CD4-positive, CD25-positive, alpha-beta regulatory T cell (primary cell): ENCODE measurements at places on chromosomes 3 and 15. TPM values are rescaled to one million over a fixed set of nuclear protein-coding genes. Genes with fewer than 3 reads are reported as not detected.

- no peak for DNase-seq
Measured at GRCh38 chr15:71779073-71779797, 31.1 kb upstream of the NR2E3 start.

GOLGA6A gene
- total RNA-seq: 0.20 TPM

DNA sequence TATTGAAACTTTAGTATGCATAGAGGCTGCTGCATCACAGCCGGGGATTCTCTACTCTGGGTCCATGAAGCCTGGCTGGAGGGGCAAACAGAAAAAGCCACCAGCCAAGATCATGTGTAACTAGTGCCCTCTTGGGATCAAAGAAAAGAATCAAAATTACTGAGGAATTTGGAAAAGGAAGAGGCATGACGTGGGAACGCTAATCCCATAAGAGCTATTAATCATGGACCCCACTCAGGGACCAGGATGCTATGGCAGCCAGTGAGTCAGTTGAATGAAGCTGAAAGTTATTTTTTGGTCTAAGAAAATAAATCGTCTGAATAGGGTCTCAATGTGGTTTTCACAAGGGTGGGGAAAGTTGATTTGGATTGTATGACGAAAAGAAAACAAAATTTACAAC lies 1165.1 kb downstream of the ROBO2 start:
- DNase-seq: no peak

GRCh38 chr3:134846911-134847317 lies 51.9 kb downstream of the EPHB1 start:
- no peak for DNase-seq

GRCh38 chr3:131361464-131362421 lies 19.8 kb upstream of the NUDT16 start:
- peak; percentile 13 for DNase-seq

SLC2A2 gene
- total RNA-seq: not detected

DNA sequence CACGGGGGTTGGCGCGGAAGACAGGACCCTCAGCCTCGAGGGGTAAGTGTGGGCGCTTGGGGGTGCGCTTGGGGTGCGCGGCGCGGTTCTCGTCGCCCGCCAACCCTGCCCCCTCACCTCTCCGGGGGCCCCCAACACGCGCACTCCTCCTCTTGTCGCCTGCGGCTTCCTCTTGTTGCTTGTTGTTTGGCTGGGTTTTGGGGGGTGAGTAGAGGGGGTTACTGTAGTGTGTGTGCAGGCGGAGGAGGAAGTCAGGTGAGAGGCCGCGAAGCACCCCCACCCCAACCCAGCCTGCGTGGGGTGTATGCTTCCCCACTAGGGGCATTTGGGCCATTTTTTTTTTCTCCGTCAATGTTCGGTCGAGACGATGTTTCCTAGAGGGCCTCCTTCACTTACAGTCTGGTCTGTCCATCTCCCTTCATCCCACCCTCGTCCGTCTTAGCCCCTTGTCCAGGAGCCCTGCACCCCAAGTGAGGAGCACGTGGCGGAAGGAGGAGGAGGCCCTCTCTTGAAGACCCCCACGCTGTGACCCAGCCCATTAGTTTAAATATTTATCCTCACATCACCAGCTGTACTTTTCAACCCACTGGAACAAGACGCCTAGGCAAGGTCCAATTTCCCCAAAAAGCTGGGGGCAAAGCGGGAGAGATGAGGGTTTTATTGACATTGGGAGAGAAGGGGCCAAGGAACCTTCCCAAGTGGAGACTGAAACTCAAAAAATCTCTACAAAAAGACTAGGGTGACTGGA lies 20.4 kb upstream of the SATB1 start:
- peak; percentile 67 for DNase-seq

GRCh38 chr15:71611553-71612396 lies 198.6 kb upstream of the NR2E3 start:
- no peak for DNase-seq

- no peak for DNase-seq
Measured at GRCh38 chr3:9803494-9803893, 6.6 kb upstream of the TTLL3 start.

TMEM40 gene
- total RNA-seq: 4.4 TPM

LRTM1 gene
- total RNA-seq: not detected

GPR27 gene
- total RNA-seq: 1.0 TPM

DNA sequence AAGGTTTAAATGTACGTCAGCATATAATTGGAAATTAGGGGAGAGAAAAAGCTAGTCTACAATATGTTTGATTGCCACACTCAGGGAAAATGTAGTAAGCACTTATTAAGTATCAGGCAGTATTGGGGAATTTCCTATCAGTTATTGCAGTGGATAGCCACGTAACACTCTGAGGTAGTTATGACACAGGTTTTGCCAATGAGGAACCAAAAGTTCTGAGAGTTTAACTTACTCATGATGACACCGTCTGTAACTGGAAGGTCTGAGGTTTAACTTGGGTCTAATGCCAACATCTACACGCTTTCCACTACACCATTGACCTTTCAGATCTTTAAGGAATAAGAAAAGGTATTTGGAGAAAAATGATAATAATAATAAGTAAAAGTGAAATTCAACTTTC lies 89.5 kb downstream of the ZMAT3 start:
- no peak for DNase-seq

- DNase-seq: no peak
Measured at GRCh38 chr3:197499427-197499826, 56.3 kb downstream of the BDH1 start.

DNA sequence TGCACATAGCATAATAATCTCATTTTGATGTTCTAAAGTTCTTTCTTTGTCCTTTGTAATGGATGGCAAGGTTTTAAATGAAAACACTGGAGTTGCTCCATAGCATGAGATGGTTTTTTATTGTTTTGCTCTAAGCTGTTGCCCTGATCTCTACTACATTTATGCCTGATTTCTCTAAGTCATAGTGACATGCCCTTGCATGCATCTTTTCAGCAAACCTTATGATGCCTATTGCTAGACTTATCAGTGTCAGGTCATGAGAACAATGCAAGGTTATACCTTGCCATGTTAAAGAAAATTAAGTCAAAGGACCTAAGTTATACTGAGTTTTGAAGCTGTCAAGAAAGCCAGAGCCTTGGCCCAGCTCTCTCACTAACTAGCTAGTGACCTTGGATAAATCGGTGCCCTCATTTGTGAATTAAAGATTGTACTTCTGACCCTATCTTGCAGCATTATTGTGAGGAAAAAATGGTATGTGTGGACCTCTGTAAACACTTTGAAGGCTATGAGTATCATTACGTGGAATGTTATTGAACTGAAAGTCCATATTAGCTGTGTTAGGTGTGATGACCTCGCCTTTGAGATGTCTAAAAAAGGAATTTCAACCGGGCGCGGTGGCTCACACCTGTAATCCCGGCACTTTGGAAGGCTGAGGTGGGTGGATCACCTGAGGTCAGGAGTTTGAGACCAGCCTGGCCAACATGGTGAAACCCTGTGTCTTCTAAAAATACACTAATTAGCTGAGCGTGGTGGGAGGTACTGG lies 256.4 kb upstream of the UBE2E1 start:
- DNase-seq: no peak

VIPR1 gene
- 31.2 TPM for total RNA-seq

GRCh38 chr3:136925425-136926190 lies 32.2 kb upstream of the IL20RB start:
- no peak for DNase-seq

GRCh38 chr15:47866446-47866845 lies 149.1 kb downstream of the SEMA6D start:
- no peak for DNase-seq

DNA sequence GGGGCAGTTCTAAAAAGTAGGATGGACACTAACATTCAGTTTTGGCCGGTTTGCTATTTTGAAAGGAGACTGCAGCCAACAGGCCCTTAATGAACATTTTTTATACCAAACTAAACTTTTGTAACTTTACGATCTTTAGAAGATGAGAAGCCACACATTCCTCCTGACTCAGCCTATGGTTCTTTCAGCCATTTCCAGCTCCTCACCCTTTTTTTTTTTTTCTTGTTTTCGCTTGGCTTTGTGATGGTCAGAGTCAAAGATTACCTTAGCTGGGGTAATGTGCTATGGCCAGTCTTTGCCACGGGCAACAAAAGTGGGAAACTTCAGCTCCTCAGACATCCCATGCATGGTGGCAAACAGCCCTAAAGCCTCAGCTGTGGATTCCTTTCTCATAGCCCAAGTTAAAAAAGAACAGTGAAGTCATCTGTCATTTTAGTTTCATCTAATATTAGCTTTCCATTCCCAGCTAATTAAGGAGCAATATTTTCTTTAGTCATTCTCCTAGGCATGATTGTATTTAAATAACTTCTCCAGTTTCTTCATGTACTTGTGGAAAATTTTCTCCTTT lies 368.7 kb downstream of the MFSD1 start:
- DNase-seq: no peak

DNA sequence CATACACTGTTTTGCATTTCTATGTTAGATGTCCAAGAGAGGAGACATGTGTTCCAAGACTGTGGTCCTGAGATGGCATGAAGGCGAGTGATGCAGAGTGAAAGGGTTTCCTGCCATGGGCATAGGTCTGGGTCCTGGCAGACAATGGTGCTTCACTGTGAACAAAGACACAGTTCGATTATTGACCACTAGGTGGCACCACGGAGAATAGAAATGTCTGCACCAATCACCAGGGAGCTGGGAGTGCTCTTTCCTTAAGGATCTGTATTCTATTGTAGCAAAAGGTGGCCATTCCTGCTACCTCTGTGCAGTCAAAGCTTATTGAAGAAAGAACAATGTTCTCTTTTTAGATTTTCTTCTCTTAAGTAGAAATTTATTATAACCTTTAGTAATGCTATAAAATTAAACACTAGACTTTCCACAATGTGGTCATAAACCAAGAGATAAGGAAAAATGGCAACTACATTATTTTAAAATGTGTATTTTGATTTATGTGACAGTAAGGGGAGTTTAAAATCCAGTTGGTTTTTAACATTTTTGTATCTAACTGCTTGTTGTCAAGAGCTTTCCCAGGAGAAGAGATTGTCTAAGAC lies 88.7 kb downstream of the GABRG3 start:
- no peak for DNase-seq

DNA sequence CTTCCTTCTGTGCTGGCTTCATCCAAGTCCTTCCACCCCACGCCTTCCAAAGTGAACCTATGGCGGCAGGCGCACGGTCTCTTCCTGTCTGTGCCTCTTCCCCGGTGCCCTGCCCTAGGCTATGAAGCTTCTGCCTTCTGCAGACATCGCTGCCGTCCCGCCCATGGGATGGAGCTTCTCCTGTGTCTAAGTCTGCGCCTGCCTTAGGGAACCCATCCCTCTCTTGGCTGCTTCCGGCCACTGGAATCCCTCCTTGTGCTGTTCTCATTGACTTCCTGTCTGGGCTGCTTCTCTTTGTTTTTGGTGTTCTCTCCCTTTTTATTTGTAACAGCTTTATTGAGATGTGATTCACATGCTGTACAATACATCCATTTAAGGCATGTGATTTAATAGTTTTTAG lies 17.2 kb downstream of the CHCHD6 start:
- DNase-seq: no peak

DNA sequence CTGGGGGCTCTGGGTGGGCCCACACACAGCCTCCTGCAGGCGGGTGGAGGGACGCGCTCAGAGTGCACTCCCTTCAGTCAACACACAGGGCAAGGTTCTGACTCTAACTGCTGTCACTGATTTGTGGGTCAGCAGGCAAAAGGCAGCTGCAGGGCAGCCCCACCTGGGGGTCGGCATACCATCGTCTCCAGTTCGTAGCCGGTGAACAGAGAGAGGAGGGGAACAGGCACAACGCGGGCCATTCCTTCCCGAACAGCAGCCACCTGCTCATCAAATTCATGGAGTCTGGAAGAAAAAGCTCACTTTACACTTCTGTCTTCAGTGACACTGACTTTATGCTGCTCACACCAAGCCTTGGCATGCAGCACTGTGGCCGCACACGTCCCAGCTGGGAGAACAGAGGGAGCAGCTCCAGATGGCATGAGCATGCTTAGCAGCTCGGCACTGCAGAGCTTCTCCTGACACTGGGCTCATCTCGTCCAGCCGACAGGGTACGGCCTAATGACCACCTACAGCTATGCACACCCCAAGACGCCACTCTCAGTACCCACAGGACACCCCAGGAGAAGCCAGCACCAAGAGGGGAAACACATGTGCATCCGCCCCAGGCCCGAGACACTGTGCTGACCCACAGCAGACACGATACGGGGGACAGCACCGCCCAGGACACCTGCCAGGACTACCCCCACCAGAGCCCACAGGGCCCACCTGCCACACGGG lies 14.4 kb upstream of the OCA2 start:
- no peak for DNase-seq

DNA sequence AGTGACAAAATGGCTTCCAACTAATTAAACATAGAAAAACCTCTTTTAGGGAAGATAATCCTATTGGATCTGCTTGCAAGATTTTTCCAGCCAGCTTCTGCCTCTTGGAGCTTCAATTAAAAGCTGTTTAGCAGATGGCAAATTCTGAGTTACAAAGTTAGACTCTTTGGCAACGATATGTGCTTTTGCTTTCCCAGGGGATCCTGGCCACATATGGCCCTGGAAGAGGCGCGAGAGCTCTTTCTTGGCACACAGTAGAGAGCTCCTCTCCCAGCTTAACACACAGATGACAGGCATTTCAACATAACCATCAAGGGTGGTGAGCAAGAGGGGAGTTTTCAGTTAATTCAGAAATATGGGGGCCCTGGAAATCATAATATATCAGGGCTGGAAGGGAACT lies 41.6 kb upstream of the GALNT15 start:
- no peak for DNase-seq

GRCh38 chr3:154559623-154560022 lies 129.6 kb upstream of the GPR149 start:
- no peak for DNase-seq

DNA sequence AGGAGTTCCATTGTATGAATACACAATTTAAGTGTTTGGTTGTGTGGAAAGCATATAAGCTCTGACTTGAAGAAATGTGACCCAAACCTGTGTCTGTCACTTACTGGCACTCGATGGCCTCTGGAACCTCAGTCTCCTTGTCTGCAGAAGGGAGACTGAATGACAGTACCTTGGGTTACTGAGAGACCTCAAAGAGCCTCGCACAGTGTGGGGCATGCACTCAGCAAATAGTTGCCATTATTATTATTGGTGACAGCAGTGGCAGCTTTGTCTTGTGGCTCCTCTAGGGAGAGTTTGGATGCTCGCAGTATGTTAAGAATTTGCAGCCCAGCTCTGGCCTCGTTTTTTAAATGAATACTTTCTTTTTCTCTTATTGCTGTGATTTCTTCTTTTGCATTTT lies 43.4 kb downstream of the EEFSEC start:
- DNase-seq: no peak
